Lower leg skin (tissue), 4 donors: ENCODE measurements at places on chromosomes 13 and 19. TPM values are rescaled to one million over a fixed set of nuclear protein-coding genes. Genes with fewer than 3 reads are reported as not detected.

GRCh38 chr19:8648240-8648639, 17.8 kb downstream of the NFILZ start:
- DNase-seq, result no peak

DNA sequence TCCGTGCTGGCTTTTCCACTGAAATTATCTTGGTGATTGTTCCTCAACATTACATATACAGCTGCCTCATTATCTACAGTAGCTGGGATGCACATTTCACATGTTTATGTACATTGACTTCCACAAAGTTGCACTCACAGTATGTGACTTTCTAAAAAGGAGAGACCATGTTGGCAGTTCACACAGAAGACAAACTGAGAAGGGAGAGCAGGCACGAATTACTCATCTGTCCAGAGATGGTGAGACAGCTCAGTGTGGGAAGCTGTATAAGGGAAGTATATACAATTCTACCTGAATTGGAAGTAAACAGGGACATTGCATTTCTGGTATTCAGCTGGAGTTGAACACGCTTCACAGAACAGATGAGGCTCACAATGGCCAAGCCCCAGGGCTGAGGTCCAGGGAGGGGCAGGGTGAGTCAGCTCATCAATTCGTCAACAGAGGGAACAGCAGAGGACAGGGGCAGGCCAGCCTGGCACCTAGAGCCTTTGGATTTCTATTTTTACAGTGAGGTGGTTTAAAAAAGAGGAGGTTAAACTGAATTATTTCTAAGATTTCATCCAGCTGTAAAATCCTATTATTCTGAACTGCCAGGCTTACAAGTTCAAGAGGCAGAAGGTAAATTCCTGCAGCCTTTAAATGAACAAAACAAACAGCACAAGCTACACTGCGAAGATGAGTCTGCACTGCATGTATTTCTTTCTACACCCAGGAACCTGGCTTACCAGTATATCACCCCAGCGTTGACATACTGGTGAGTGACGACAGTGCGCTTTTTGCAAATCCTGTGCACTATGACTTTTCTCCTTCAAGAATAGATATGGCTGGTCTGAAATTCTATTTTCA, 9.8 kb downstream of the PARP4 start:
- no peak for DNase-seq

GRCh38 chr19:54724142-54724541, at the start of gene KIR3DL3:
Gene KIR3DL3 (plus strand): TSS chr19:54724442. CDS start chr19:54724497, 55 bp downstream.
- no peak for DNase-seq

DNA sequence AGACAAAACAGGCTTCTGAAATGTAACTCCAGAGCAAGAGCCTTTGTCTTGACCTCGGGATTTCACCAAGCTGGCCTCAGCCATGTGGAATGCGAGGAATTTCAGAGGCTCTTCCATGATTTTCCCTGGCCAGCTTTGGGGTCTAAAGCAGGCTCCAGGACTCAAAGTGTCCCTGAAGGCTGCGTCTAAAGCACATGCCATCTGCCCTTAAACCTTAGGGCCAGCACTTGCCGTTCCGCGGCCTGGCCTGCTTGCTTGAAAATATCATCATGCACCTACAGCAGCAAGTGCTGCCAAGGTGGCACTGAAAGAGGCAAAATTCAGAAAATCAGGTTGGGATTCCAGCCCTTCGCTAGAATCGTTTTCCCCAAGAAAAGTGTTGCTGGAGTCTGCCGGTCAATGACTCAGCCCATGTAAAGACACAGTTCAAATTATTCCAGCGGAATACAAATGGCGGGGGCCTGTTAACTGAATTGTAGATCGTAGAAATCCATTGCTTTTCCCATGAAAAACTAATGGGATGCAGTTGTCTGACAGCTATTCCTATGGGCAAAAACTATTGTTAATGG, 105.7 kb upstream of the RAP2A start:
- DNase-seq, result no peak

RNF17 gene
- 0.19 TPM for total RNA-seq

DNA sequence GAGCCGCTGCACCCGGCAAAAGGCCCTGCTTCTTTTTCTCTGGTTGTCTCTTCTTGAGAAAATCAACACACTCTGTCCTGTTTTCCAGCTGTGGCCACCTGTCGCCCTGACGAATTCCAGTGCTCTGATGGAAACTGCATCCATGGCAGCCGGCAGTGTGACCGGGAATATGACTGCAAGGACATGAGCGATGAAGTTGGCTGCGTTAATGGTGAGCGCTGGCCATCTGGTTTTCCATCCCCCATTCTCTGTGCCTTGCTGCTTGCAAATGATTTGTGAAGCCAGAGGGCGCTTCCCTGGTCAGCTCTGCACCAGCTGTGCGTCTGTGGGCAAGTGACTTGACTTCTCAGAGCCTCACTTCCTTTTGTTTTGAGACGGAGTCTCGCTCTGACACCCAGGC, 17.2 kb downstream of the LDLR start:
- DNase-seq, result no peak

GPC6 gene
- 5.2 TPM for total RNA-seq

DNA sequence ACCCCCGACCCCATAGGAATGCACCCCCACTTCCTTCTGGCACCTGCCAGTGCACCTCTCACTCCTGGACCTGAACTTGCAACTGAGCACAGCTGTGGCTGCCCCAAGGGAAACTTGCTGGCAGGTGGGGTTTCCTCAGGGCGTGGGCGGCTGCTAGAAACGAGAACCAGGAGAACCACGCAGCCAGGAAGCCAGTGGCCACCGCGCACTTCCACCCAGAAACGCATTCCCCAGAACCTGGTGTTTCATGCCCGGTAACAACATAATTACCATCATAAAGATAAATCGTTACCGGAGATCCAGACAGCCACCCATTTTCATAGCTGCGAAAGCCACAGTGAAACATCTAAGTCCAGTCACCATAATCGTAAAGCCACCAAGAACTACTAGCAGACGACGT, 75.2 kb upstream of the C13orf46 start:
- no peak for DNase-seq

- DNase-seq, result peak; percentile 82
Observed at GRCh38 chr19:35040826-35041547, 534 bp upstream of the HPN start.

- DNase-seq, result peak; percentile 94
Observed at GRCh38 chr19:48398375-48399235, 5.1 kb downstream of the GRIN2D start.

GRCh38 chr13:45932676-45933075, 81.1 kb upstream of the SIAH3 start:
- no peak for DNase-seq

DNA sequence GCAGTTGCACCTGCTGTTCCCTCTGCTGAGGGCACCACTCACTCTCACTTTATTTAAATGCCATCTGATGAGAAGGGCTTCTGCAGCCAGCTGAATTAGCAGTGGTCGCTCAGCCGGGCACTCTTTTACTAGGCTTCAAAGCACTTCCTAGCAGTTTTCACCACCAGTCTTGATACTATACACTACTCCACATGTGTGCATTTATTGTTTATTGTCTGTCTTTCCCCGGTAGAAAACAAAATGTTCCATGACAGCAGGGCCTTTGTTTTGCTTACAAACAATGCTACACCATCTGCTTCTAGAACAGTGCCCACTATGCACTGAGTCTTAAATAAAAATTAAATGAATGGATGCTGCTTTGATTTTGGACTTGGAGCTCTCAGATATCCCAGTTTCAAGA, 404.9 kb downstream of the FGF14 start:
- no peak for DNase-seq

LGALS7B gene
- total RNA-seq, result 4,578 TPM

DNA sequence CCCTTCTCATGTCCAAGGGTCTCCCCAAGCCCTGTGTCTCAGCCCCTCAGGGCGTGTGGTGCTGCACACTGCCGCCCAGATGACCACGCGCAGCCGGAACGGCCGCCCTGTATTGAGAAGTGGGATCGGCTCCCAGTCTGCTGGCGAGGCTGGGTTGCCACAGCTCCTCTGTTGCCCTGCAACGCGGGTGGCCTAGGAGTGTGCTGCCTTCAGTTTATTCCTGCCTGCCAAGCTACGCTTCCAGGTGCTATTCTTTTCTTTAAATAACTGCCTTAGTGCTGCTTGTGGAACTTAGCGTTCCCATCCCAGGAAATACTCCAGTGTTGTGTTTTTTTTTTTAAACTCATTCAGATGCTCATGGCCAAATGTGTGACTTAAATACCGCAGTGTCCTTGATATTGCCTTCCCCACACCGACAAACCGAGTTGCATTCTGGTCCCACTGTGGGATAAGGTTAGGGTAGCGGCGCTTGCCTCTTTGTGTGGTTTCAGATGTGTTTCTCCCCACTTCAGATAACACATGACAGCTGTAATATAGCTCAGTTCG, 16.6 kb downstream of the ACTN4 start:
- DNase-seq, result no peak

DNA sequence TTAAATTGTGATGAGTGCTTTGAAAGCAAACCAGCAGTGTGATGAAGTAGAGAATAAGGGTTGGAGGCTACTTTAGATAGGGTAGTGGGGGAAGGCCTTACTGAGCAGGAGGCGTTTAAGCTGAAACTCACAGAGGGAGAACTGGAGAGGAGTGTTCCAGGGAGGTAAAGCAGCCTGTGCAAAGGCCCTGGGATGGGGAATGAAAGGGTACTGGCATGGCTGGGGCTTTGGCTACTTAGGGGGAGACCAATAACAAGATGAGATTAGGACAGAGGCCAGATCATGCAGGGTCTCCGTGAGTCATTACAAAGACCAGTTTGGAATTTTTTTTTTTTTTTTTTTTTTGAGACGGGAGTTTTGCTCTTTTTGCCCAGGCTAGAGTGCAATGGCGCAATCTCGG, 1.1 kb downstream of the PPP5C start:
- DNase-seq, result no peak

- no peak for DNase-seq
Observed at GRCh38 chr19:35545855-35546381, 492 bp downstream of the TMEM147 start.

DNA sequence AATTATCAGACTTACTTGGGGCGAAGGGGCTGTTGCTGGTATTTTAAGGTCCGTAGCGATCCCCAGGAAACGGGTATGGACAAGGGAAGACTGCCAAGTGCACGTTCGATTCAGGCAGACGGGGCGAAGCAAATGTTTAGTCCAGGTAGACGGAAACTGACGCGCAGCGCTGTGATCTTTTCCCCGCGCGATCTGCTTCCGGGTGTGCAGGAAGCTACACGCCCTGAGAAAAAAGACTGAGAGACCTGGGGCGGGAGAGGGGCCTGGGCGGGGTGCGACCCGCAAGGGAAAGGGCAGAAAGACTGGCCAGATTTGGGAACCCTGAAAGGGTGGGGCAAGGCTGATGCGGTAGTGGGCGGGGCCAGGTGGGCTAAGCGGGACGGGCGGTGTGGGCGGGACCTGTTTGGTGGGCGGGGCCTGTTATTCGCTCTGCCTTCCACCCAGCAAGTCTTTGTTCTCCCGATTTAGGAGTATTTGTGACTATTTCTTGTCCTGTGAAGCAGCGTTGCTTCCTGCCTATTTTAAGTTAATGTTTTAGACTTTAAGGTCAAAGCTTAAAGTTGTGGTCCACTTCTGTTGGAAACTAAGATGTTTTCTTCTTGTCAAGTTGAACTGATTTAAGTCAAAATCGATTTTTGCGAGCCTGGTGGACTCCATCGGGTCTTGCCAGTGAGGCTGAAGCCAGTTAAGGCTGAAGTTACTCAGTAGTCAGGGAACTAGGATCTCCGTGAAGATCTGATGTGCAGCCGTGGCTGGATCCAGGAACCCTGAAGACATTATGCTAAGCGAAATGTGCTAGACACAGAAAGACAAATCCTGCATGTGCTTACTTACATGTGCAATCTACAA, at the start of gene ZNF836:
TSS of gene ZNF836 (minus strand) at position 301 of the 849 bp plus-strand sequence. CDS start 3,549 bp downstream, outside the sequence.
- peak; percentile 99 for DNase-seq

DNA sequence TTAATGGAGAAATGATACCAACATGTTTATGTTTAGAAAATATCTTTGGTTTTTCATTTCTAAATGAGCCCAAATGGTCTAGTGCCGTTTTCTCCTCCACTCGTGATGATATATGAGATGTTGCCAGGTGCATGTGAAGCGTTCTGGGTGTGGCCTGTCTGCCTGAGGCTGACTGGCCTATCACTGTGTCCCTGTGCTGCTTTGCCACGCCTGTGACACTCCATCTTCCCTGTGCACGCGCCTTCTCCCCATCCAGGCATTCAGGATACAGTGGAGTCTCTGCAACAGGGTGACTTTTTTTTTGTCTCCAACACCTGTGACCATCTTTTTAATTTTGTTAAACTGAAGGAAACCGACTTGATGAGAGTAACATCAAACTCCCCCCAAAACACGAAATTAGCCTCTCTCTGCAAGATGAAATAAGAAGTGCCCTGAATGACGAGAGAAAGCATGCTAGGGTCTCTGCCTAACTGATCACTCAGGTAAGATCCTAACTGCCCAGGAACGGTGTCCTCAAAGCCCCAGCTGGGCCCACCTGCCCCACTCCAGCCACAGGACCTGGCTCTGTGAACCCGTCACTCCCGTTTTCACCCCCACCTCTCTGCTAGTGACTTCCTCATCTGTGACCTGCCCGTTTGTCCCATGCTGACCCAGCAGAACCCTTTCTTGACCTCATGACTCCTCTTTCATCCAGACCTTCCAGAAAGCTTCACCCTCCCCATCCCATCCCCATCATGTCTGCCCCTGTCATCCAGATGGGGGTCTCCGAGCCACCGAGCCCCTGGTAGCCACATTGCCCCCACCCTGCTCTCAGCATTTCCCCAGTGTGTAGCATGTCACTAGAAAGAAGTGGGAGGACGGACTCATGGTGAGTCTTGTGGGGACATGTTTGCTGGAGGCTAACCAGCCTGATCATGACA, 33.2 kb upstream of the TFDP1 start:
- peak; percentile 62 for DNase-seq

DNA sequence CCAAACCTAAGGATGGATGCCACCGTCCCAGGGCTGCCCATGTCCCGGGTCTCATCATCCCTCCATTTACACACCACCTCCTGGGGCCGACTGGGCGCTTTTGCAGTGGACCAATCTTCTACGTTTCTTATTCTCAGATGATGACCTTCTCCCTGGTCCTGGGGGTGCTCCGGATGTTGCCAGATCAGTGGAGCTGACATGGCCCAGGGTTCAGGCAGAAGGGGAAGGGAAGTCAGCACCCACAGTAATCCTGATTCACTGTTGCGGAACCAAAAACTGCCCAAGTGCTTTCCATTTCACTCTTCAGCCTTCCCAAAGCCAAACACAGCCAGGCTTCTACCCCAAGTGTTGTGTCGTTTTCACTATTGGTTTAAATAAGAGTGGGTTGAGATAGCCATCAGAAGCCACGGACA, 29.8 kb downstream of the RAB20 start:
- no peak for DNase-seq

DNA sequence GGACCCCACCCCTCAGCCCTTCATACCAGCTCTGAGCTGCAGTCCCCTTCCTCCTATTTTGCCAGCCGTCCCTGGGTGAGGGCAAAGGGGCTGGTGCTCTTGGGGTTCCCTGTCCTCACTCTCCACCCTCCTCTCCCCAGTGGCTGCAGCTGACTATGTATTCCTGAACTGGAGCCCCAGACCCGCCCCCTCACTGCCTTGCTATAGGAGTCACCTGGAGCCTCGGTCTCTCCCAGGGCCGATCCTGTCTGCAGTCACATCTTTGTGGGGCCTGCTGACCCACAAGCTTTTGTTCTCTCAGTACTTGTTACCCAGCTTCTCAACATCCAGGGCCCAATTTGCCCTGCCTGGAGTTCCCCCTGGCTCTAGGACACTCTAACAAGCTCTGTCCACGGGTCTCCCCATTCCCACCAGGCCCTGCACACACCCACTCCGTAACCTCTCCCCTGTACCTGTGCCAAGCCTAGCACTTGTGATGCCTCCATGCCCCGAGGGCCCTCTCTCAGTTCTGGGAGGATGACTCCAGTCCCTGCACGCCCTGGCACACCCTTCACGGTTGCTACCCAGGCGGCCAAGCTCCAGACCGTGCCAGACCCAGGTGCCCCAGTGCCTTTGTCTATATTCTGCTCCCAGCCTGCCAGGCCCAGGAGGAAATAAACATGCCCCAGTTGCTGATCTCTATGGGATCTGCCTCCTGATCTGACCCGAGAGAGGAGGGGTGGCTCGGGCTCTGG, 2.4 kb downstream of the COX7A1 start:
- peak; percentile 94 for DNase-seq

ZNF560 gene
- total RNA-seq, result not detected
